ENCODE measurements at places on chromosomes 2 and 18.
A peak's percentile ranks its signal among the peaks of the same experiment; 100 is the strongest.

GRCh38 chr2:9631878-9632700 lies 1.3 kb upstream of the YWHAQ start:
- no peak for DNase-seq

- no peak for DNase-seq
These were observed 49.9 kb downstream of the UGP2 start for GRCh38 chr2:63891488-63892030.

GRCh38 chr2:68605939-68606338 lies 37.4 kb upstream of the PROKR1 start:
- no peak for DNase-seq

DNA sequence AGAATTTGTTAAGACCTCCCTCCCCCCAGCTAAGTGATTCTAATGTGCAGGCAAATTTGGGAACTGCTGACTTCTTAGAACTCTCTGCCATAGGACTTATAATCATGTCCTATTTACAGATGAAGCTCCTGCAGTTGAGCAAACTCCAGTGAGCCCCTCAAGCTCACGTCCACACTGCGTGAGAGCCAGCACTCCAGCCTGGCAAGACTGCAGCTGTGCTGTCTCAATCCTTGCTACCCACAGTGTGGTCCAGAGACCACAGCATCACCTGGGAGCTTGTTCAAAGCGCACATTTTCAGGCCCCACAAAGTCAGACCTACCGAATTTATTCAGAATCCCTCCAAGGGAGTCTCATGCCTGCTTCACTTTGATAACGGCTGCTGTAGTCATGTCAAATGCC lies 243.2 kb upstream of the RAB12 start:
- no peak for DNase-seq

DNA sequence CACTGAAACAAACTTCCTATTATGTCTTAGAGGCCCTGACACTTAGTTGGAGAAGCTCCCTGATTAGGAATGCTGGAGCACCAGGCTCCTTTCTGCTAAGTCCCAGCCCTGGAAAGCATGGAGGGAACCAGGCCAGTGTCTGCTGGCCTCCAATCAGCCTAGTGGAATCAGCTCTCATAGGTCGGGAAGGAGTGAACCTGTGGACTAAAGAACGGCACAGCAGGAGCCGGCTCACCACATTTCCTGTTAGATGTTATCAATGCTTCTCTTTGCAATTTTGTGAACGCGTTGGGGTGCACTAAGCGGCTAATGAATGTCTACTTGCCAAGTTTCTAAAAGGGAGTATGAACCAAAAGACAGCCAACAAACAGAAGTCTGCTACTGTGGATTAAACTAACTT lies 296.6 kb downstream of the NAPG start:
- no peak for DNase-seq

DNA sequence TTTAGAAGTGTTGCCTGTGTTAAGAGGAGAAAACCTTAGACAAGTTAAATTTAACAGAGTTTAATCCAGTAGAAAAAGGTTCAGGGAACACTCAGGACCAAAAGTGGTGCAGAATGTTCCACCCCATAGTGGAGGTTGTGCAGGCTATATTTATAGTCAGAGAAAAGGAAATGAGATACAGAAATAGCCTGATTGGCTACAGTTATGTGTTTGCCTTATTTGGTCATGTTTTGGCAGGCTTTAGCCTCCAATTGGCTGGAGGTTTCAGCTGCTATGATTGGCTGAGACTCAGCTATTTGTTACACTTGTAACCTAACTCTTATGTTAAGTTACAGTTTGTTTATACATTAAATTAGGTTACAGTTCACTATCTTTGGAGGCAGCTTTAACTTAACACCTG lies 4.2 kb downstream of the STAMBP start:
- DNase-seq: no peak

DNA sequence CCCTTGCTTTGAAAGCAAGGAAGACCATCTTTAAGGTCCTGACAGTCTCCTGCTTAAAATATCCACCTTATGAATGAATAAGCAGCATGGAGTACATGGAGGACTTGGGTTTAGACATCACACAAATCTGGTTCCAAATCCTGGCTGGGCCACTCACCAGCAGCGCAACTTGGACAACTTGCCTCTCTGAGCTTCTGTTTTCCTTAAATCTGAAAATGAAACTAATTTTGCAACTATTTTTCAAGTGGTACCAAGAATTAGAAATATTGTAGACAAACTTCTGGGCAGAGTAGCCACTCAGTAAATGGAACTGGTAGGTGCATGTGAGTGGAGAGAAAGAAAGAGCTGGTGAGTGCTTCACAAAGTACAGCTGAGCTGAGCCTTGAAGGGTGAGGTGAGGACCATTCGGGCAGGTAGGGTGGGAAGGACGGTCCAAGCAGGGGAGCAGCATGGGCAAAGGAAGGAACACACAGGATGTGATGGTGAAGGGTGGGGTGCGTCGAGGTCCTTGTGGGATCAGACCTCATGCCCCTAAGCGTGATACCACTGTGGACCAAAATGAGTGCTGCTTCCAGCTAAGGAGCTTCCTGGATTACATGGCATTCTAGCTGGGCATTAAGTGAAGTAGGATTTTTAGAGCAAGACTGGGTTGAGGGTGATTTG lies 14.4 kb upstream of the TET3 start:
- DNase-seq: no peak

- DNase-seq: no peak
These were observed 39.2 kb downstream of the BIN1 start for GRCh38 chr2:127067620-127068350.

- peak; percentile 73 for DNase-seq
These were observed 28.4 kb upstream of the RNU4ATAC start for GRCh38 chr2:121502246-121502645.

DNA sequence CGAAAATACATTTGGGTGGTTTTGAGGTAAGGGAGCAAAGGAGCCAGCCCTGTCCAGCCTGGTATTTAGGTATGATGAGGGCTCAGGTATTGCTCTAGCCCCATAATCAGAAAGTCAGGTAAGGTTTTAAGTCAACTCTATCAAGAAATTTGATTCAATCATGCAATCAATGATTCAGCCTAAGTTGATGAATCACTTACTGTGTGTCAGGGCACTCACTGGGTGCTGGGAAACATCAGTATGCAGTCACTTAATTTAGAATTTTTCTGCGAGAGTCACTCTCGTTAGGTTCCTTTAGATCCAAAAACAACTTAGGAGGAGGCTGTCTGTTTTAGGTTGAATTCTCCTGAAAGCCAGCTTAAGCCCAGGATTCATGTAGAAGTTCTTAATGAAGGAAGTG lies 17.7 kb upstream of the SERPINB2 start:
- no peak for DNase-seq

- no peak for DNase-seq
These were observed 14.1 kb upstream of the ZSWIM2 start for GRCh38 chr2:186862869-186863709.

- no peak for DNase-seq
These were observed 86.5 kb upstream of the TTC39C start for GRCh38 chr18:23927821-23928746.

DNA sequence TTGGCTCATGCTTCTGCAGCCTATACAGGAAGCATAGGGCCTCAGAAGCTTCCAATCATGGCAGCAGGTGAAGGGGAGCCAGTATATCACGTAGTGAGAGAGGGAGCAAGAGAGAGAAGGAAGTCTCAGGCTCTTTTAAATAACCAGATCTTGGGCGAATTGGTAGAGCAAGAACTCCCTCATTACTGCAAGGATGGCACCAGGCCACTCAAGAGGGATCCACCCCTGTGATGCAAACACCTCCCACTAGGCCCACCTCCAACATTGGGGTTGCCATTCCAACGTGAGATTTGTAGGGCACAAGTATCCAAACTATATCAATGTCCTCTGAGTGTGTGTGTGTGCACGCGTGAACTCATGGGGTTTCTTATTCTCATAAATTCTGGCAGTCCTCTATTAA lies 37.6 kb upstream of the RMP24 start:
- no peak for DNase-seq

- DNase-seq: no peak
These were observed 164.9 kb upstream of the AGAP1 start for GRCh38 chr2:235328991-235329390.

DNA sequence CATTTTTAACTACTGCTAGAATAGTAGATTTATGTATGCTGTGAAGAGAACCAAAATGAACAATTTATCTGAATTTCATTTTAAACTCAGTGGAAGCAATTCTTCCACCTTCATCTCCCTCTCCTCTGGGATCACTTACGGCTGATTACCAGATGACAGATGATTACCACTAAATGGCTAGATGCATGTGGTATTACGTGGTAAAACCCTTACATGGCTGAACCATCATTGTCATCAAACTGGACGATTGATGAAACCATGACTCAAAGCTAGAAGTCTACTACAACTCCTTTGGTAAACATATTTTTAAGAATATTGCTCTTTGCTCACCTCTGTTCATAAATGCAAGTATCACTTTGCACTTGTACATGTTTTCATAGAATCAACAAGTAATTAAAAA lies 48.5 kb upstream of the DOCK10 start:
- DNase-seq: peak; percentile 74

GRCh38 chr2:212520340-212520739 lies 18.3 kb downstream of the ERBB4 start:
- no peak for DNase-seq

DNA sequence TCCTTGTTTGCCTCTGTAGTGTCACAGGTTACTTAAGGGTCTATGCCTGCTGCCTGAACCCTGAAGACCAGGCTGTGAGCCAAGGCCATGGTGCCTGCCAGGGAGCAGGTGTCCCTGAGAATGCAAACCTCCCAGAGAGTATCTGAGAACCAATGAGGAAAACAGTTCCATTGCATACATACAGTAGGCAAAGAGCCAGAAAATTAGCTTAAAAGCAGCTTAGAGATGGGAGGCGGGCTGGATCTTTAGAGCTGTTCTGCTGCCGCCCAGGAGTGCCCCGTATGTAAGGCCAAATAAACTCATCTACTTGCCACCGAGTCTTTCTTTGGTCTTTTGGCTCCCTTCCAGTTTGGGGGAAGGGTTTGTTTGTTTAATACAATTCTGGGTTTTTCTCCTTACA lies 327.9 kb downstream of the CLIP4 start:
- DNase-seq: no peak

- no peak for DNase-seq
These were observed 122.6 kb upstream of the SPRED2 start for GRCh38 chr2:65554765-65555591.

DNA sequence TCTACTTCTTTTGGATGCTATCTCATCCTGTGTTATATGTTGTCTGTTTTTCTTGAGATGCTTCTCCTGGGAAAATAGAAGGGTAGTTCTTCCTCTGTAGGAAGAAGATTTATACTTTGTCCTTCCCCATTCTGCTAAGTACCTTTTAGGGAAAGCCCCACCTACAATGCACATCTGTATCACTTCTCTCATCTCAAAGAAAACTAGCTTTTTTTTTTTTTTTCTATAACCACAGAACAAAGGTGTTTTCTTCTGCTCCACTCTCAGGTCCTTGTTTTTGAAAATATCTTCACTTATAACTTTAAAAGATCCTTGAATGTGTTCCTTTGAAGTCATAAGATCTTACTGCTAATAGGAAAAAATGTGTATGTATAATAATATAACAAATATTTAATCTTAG lies 30.8 kb downstream of the CCDC150 start:
- DNase-seq: no peak

GRCh38 chr2:229443141-229443540 lies 172.1 kb upstream of the PID1 start:
- no peak for DNase-seq

GRCh38 chr2:40097691-40098385 lies 318.8 kb upstream of the THUMPD2 start:
- DNase-seq: no peak

GRCh38 chr2:148696985-148697384 lies 52.4 kb downstream of the EPC2 start:
- no peak for DNase-seq

DNA sequence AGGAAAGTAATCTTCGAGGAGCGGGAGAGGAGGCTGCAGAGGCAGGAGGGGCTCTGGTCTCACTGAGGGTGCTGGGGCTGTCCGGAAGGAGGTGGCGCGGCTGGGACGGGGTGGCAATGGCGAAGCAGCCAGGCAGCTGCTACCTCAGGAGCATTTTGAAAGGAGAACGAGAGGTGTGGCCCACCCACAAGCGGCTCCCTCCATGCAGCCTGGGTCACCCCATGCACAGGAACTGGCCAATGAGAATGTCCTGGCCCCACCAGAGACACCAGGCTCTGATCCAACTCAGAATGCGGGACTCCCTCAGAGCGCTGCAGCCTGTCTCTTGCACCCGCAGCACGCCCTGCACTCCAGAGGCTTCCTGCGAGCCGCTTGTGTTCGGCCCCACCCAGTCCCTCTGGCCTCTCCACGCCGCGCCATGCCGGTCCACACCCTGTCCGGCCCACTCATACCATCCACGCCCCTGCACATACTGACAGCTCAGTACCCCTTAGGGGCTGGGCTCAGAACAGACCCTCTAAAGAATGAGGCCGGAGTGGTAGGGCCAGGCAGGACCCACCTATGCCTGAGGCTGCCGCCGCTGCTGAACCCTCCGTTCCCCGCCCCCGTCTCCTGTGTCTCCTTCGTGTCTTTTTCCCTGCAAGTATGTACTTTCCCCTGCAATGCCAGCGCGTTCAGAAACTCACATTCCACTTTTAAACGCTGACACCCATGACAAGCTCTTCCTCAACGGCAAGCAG lies 6.4 kb upstream of the BOK start:
- DNase-seq: no peak

- DNase-seq: no peak
These were observed 48.2 kb downstream of the CABYR start for GRCh38 chr18:24187049-24187448.

DNA sequence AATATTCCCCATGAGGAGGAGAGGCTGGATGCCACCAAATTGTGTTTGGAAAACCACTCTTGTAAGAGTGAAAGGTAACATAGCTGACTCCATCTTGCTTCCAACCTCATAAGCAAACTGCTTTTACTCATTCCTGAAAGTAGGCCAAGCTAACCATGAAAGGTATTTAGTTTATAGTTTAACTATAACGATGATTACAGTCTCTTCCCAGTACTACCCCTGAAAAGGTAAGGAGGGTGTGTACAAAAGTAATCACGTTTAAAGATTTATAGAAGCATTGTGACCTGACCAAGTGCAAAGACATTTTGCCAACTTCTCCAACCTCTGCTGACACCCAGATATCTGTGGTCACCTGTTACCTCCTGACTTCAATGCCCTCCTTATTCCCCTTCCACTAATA lies 122.6 kb downstream of the CD8B2 start:
- DNase-seq: no peak

DNA sequence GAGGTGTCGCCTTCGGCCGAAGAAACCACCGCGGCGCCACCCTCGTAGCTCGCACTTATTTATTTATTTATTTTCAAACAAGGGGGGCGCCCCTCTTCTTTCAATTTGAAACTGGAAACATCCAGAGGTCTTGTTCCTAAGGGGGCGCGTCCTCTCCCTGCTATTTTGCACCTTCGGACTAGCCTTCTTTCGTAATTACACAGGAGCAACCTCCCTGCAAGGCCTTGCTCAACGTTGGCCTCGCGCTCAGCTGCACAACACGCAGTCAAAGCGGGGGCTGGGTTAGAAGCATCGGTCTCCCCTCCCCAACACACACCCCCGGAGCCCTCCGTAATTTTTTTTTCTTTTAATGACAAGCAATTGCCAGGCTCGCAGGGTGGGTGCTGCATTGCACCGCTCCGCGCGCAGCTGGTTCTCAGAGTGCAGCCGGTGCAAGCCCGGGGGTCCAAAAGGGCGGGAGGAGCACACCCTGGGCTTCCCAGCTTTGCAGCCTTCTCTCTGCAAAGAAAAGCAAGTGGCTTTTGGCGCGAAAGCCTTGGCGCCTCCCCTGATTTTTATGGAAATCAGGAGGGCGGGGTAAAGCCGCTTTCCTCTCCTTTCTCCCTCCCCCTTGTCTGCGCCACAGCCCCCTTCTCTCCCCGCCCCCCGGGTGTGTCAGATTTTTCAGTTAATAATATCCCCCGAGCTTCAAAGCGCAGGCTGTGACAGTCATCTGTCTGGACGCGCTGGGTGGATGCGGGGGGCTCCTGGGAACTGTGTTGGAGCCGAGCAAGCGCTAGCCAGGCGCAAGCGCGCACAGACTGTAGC lies at the start of gene MYCN:
Gene MYCN (plus strand): TSS at position 697 of the 807 bp plus-strand sequence. CDS start 1,515 bp downstream, outside the sequence.
- no peak for DNase-seq

Data from epithelial cell of prostate (primary cell).